ENCODE measurements at places on chromosomes 2 and 18.
A peak's percentile ranks its signal among the peaks of the same experiment; 100 is the strongest.

- no peak for DNase-seq
These were observed 12.1 kb downstream of the IMPA2 start for GRCh38 chr18:11993264-11993916.

GRCh38 chr18:56068701-56069100, 480.7 kb upstream of the TCF4 start:
- DNase-seq = no peak

DNA sequence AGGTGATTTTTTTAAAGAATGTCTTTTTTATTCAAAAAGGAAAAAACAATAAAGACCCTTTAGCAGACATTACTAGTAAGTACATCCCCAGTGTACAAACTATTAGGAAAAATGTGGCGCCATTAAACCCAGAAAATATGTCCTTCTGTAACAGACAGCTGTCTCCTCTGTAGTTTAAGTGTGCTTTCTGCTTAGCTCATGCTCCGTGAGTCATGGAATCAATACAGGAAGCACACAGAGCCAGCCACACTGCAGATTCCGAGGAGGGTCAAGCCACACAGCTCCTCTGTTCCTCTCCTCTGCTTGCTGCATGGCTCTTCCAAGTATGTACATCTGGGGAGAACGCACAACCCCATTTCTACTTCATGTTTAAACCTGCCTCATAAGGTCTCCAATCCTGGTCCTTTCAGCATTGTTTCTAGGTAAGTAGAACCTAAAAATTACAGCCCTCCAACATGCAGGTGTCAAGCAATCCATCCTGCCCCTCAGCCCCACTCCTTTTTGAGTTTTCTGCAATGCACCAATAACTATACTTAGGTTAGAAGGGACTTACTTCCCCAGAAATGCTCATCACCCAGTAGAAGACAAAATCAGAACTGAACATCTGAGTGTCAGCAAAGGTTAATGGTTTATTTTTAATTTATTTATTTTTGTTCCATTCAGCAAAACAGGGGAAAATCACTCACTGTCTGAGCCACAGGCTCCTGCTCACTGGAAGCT, 37.5 kb downstream of the ACVR1 start:
- DNase-seq = no peak

- no peak for DNase-seq
These were observed 156.7 kb downstream of the GALNT3 start for GRCh38 chr2:165637396-165637795.

- no peak for DNase-seq
These were observed 8.4 kb downstream of the GRP start for GRCh38 chr18:59228351-59228750.

GRCh38 chr2:162458240-162458639, 114.3 kb downstream of the GCA start:
- DNase-seq = no peak

DNA sequence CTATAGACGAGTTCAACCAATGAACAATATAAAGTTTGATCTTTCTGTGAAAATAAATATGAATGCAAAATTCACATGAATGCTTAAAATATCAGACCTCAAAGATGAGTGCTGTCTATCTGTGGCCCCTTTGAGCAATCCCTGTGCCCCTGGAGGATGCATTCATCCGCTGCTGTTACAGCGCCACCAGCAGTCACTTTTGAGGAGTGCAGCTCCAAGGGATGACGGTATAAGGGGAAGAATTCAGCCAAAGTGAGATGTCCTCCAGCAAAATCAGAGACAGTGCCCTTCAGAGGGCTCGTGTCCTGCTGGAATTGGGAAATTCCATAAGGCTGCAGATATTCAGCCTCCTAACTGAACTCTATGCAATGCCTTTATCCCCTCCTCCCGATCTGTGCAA, 12.0 kb upstream of the CHRNA1 start:
- DNase-seq = no peak

DNA sequence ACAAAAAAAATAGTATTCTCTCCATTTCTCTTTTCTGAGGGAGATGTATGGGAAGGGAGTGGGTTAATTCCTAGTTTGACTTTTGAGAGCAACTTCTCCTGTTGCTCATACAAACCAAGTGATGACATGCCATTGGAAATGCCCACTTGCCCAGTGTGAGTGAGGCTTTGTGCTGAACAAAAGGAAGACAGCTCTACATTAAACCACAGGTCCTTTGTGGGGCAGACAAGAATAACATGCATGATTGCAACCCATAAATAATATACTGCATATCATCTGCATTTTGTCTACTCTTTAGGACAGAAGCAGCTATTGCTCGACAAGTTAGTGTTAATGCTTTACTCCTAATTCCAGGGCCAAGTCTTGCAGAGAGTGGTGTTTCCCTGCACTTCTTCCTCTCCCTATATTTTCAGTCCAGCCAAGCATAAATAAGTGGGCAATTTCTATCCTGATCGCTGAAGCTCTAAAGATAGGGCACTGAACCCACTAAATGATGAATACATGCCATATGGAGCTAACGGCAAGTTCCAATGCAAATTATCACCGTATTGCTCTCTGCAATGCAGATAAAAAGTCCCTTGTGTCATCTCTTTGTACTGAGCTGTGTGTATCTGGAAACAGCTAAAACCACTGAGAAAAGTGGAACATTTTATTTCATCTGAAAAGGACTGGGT, 19.4 kb upstream of the EHBP1 start:
- DNase-seq = no peak

GRCh38 chr18:13308369-13308768, 89.8 kb downstream of the LDLRAD4 start:
- peak; percentile 9 for DNase-seq

DNA sequence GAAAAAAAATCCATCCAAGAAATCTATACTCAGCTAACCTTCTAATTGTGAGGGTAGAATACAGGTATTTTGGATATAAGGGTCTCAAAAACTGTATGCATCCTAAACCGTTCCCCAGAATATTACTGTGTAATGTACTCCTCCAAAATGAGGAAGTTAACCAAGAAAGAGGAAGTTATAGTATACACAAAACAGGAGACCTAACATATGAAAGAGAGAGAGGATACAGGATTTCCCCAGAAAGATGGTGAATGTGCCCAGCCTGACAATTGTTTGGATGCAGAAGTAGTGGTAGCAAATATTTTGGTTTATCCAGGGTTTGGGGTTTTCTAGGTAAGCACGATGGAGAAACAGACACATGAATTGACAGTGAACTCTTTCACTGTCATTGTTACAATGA, 50.6 kb downstream of the GALNT3 start:
- DNase-seq = no peak

DNA sequence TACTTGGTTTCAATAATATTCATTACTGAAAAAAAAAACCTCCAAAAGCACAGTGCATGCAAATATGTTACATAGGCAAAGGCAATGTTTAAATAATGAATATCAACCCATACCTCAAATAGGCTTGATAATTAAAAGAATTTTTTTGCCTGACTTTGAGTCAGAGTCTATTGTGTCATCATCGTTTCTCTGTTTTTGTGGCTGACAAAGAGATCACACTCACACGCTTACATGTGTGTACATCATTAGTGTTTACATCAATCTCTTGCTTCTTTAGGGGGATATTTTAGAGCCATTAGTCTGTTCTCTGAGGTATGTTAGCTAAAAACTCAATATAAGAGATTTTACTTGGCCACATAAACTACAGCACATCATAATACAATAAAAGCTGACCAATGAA, 150.3 kb upstream of the MMADHC start:
- DNase-seq = no peak

GRCh38 chr2:71610671-71611070, 157.3 kb downstream of the DYSF start:
- DNase-seq = no peak

- peak; percentile 43 for DNase-seq
These were observed at the start of gene ZNF396 for GRCh38 chr18:35376742-35377695. Gene ZNF396, minus strand, starts transcription at chr18:35377337. Its CDS starts 3,045 bp downstream, at chr18:35374292.

DNA sequence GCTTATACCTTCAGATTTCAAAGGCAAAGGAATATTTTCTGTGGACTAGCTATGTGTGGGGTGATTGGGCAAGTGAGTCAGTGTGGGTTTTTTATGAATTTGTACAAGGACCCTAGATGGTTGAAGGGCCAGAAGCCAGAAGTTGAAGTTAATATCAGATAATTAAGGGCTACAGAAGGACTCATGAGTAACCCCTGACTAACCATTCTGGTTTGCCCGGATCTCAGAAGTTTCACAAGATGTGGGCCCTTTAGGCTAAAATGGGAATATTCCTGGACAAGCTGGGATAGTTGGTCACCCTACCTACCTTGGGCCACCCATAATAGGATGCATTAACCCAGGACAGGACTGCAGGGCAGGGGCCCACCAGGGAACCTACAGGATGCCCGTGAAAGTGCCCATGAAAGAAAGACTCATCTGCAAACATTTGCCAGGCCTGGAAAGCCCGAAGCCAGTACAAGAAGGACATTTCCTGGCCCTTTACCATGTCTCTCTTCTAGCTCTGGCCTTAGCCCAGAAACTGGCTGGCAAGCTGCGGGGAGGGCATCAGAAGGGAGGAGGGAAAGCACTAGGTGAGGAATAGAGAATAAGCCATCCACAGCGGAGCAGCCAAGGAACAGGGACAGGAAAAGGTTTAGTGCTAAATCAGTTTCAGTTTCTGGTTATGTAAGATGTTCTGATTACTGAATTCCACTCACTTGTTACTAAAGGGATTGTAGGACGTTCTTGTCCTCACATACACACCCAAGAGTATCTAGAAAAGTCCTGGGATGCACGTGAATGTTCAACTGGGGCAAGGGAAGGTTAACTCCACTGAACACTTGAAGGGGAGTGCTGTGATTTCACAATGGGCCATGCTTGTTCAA, 33.6 kb downstream of the GCG start:
- no peak for DNase-seq

DNA sequence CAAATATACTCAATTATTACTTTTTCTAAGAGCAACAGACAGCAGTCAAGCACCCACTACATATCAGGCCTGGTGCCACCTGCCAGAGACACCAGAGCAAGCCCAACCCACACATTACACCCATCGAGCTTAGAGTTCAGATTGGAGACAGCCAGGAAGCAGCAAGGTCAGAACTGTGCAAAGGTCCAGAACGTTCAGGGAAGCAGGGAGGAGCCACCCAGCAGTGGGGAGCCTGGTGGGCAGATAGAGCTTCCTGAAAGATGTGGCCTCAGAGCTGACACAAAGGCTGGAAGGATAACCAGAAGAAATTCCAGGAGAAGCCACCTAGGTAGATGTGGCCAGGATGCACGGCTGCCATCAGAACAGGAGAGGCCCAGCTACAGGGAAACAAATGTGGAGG, 440.5 kb upstream of the ID2 start:
- no peak for DNase-seq

GRCh38 chr2:151241224-151241623, 20.4 kb downstream of the RBM43 start:
- no peak for DNase-seq

DNA sequence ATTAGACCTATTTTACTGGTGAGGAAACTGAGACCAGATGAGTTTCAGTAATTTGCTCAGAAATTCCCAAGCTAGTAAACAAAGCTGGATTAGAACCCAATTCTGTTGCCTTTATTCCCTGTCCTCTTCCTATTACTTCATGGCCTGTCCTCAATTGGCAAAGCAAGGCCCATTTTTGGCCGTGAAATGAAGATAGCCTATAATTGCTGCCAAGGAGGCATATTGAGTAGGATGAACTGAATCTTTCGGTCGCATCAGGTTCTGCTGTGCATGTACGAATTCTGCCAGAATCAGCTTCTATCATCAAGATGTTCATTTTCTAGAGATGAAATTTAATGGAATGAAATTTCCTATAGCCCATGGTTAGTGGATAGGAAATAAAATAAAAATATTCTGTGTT, 1485.2 kb upstream of the PIK3C3 start:
- DNase-seq = no peak

DNA sequence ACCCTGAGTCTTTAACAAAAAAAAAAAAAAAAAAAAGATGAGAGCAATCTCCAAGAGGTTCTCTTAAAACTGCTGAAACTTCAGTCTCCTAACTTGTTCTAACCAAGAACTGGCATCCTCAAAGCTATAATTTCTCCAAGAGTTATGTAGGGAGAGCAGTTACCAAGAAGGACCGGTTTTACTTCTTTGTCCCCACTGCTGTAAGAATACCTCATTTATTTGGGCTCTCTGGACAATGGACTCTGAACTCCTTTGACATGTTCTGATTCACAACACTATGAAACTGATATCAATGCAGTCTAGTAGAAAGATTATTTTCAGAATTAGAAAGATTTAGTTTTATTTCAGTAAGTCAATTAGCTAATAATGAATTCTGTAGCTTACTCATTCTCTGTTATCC, 84.5 kb upstream of the DTNB start:
- no peak for DNase-seq

GRCh38 chr2:227378371-227378782, 729 bp downstream of the TM4SF20 start:
- no peak for DNase-seq

- no peak for DNase-seq
These were observed 276.7 kb downstream of the DSEL start for GRCh38 chr18:67239826-67240225.

DNA sequence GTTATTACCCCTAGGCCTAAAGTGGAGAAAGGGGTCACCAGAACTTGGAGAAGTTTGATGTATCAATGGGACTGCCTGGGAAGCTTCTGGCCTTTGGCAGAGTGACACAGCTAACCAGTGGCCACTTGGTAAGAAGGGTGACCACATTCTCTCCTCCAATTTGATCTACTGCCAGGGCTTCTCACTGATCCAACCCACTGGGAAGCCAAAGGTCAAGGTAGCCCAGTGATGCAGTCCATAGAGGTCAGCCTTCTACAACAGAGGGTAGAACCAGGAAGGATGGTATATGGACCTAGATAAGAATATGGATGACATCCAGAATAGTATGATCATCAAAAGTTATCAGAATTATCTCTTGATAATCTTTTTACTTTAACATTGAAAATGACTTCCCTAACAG, 493.6 kb downstream of the NYAP2 start:
- no peak for DNase-seq

GRCh38 chr2:147255812-147256211, 589.0 kb upstream of the ACVR2A start:
- no peak for DNase-seq

GRCh38 chr18:5518899-5519371, 24.9 kb downstream of the EPB41L3 start:
- no peak for DNase-seq

DNA sequence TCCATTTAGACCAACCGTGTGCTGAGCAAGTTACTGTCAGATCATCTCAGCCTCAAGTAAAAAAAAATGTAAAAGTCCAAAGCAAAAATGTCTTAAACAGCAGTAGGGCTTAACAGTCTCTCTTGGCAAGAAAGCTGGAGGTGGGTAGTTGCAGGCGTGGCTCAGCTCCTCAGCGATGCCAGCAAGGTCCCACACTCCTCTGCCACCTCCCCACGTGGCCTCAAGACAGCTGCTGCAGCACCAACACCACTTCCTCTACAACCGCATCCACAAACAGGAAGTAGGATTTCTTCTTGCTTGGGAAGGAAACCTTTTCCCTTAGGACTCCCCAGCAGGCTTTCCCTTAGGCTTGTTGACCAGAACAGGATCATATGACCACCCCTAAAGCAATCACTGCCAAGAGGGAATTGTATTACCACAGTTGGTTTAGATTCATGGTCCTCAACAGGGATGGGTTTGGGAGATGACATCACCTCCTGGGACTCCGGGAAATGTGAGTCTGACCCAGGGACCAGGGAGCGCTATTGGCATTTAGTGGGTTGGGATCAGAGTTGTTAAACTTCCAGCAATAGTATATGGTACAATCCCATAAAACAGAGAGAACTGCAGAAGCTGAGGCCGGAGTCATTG, 97.1 kb downstream of the MAPK4 start:
- no peak for DNase-seq

- no peak for DNase-seq
These were observed 1.9 kb downstream of the CAD start for GRCh38 chr2:27219091-27219490.

- no peak for DNase-seq
These were observed 9.2 kb downstream of the SLC39A10 start for GRCh38 chr2:195666113-195666712.

Data from activated gamma-delta T cell treated with anti-CD3 and anti-CD28 coated beads, Interleukin-2, amount 50 U/mL, for 16 hours (primary cell).